ENCODE measurements at places on chromosomes 5 and 9.

- no peak for DNase-seq
These were observed 62.4 kb downstream of the ZNF354C start for GRCh38 chr5:179122411-179123108.

GRCh38 chr9:4850603-4851310, 58.0 kb downstream of the RCL1 start:
- no peak for DNase-seq

GRCh38 chr9:68808338-68808890, 103.4 kb downstream of the PIP5K1B start:
- no peak for DNase-seq

DNA sequence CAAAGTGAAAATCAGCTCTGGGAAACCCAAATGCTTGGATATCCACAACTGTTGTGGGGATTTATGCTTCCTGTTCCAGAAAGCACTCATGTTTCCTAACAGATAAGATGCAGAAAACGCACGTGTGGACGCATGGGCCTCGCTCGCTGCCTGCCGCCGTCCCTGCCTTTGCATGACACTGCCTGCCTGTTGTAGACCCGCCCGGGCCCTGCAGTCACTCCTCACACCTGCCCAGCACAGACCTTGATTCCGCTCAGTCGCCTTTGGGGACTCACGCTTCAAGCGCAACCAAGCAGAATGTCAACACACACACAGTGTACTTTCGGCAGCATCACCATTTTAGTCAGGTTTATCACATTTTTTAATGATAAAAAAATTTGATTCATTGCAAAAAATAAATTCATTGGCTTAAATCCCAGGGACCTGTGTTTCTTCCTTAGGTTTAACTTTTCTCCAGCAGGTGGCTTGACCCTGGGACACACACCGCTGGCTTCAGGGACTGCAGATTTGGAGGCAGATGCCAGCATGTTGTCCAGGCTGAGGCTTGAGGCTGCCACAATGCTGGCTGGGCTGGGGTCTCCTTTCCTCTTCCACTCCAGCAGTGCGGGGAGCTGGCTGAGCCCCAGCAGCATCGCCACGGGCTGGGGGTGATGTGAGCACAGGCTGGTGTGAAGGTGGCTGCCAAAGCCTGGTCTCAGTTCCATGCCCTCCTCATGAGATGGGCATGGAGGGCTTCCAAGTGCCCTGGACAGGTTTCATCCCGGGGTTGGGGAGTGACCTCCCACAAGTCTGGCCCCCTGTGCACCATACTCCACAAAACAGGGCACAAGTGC, 416.9 kb upstream of the IRX4 start:
- DNase-seq, result no peak

DNA sequence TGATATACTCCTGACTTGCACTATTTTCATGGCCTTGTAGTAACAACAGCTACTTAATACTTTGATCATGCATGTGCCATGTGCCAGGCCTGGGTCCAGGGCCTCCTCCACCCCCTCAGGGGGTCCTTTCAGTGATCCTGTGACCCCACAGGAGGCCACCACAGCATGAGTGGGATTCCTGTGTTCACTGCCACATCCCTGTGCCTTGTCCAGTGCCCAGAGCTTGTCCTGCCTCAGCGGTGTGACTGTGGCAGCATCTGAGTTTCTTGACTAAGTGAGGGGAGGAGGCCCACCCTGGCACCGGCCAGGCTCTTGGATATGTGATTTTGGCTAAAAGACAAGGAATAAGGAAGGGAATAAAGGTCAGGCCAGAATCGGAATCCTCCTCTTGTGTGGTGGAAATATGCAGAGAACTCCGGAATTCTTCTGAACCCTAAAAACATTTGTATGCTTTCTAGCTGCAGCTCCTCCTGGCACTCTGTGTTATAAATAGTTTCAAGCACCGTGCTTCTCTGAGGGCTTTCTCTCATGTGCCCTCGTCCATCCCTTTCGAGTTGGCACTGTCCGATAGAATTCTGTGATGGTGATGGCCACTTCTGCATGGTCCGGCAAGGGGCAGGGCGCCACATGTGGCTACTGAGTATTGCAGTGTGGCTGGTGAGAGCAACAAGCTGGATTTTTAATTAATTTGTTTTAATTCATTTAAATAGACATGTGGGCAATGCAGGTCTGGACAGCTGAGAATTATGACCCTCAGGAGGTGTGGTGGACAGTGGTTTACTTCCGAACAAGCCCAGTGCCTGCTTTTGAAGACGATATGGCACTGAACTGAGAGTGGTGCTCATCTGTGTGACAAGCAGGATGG, 31.8 kb downstream of the TENT4A start:
- no peak for DNase-seq

DNA sequence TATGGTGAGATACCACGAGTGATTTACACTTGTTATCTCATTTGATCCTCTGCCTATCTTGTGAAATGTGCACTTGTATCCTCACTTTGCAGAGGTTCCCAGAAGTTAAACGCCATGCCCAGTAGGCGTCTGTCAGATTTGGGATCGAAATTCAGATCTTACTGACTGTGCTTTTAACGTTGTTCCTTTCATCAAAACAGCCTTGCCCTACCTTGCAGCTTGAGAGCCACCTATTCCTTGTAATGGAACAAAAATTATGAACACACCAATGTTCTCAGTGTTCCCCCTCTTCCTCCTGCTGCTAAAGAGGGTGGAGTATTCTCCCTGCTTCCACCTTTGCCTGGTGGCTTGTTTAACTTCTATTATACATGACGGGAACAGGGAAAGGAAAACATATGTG, 257.0 kb downstream of the MSX2 start:
- no peak for DNase-seq

GRCh38 chr9:37377688-37378612, 44.5 kb upstream of the GRHPR start:
- no peak for DNase-seq

DNA sequence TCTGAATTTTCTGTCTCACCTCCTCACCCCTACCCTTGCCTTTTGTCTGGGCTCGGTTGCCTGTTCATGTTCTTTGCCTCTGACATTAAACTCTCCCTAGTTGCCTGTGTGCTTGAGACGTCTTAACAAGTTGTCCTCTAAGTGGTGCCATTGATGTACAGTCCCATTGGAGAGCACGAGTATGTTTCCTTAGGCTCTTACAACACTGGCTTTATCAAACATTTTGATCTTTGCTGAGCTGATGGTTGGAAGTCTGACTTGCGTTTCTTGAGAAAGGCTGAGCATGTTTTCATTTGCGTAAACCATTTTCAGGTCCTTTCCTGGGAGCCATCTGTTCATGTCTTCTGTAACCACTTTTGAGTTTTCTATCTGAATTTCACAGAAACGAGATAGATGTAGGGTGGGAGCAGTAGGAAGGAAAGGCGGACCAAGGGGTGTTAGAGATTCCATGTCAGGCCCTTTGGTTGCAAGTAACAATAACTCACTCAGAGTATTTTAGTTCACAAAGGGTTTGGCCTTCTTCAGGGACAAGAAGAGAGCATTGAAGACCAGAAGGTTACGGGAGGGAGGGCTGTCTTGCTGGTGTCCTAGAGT, 35.4 kb downstream of the OTULIN start:
- no peak for DNase-seq

DNA sequence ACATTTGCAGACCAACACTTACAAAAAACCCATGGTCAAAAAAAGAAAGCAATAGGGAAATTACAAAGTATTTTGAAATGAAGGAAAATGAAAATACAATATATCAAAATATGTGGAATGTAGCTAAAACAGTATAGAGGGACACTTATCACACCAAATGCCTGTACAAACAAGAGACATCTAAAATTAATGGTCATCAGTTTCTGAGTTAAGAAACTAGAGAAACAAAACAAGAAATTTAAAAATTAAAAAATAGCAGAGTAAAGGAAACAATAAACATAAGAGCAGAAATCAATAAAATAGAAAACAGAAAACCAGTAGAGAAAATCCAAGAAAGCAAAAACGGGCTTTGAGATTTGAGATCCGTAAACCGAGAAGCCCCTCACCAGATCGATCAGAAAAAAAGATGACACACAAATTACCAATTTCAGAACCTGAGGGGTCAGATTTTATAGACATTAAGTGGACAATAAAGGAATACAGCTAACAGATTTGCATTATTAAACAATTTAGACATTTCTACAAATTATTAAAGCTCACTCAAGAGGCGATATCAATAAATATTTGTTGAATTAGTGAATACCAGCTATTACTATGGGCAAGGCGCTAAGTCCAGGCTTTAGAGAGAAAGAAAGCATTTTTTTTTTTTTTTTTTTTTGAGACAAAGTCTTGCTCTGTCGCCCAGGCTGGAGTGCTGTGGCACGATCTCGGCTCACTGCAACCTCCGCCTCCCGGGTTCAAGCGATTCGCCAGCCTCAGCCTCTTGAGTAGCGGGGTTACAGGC, 1.0 kb upstream of the TENT2 start:
- no peak for DNase-seq

DNA sequence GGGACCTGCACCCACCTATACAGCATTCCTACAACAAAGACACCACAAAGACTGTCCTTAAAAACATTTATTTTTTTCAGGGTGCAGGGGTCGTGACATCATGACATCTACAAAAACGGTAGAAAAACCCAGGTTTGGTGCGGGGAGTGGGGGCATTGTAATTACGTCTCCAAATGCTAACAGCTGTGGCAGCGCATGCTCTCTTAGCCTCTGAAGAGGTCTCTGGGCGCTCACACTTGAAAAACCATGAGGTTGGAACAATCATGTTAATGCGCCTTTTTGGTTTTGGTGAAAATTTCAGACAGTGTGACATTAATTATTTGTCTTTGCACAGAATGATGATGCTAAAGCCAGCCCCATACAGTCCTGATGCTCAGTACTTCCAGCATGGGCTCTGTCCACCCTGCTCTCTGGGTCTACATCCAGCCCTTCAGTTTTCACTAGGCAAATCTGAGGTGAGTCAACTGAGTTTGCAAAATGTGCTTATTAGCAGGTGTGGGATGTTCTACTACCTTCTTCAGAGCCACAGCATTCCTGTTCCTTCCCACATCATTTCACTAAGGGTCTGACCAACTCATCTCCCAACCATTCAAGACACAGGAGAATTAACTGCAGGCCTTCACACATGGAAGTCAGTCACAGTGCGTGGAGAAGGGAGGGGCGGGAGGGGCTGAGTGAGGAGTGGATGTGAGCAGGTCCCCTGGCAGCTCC, 14.1 kb downstream of the ALDH1B1 start:
- DNase-seq, result no peak

DNA sequence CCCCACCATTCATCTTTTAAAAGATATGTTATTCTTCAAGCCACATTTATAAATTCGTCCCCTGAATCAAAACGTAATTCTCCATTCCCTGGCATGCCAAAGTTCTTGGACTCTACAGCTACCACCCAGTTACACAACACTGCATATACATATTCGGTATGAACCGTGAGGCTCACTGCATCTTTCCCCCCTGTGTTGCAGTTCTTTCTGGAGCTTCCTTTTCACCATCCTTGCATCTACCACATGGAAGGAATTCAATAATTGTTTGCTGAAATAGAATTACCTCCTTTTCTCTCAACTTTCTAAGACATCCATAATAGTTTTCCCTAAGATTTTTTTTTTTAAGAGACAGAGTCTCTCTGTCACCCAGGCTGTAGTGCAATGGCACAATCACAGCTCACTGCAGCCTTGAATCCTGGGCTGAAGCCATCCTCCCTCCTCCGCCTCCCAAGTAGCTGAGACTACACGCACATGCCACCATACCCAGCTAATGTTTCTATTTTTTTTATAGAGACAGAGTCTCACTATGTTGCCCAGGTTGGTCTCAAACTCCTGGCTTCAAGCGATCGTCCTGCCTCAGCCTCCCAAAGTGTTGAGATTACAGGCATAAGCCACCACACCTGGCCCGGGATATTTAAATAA, 3.3 kb downstream of the LPAR1 start:
- DNase-seq, result no peak

DNA sequence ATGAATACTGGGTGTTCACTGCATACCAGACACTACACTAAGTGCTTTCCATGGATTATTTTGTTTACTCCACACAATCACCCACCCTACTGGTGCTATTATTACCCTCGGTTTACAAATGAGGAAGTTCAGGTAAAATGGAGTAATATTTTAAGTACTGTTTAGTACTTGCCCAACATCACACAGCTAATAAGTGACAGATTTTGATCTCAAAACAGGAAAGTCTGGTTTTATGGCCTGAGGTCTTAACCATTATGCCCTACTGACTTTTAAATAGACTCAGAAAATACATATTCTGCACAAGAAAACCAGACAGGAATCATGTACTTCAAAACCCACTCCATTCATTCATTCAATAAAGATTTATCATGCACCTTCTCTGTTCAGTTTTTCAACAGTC, 431.0 kb upstream of the TLE4 start:
- DNase-seq, result no peak

GRCh38 chr5:109888989-109889388, 199.3 kb downstream of the MAN2A1 start:
- no peak for DNase-seq

GRCh38 chr5:34657274-34657921, 1.3 kb downstream of the RAI14 start:
- DNase-seq, result no peak

DNA sequence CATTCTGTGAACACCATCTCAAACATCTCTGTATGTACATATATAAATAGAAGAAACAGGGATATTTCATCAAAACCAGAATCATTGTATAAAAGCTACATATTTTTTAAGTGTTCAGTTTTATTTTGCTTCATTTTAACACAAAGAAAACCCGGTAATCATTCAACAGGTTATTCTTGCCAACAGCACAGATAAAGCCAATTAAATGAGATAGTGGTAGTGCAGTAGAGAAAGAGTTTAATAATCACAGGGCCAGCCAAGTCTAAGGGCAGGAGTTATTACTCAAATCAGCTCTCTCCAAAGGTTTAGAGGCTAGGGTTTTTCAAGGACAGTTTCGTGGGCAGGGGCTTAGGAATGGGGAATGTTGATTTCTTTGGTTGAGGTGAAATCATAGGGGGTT, 261.0 kb upstream of the KIF2A start:
- DNase-seq, result no peak

GRCh38 chr5:171221916-171222315, 87.1 kb upstream of the TLX3 start:
- no peak for DNase-seq

DNA sequence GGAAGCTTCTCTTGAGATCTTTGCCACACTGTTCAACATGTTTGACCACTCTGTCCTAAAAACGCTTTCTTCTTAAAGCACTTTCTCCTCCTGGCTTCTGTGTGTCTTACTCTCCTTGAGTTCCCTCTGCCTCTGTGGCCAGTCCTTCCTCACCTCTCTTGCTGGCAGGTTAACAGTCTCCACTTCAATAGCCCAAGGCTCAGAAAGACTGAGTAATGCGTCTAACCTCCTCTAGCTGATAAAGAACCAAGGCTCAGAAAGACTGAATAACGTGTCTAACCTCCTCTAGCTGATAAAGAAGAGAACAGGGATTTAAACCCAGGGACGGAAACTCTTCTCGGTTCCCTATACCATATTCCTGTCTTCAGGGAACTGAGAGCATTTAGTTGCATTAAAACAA, 205.2 kb downstream of the AOPEP start:
- no peak for DNase-seq

All from activated CD4-positive, alpha-beta T cell treated with anti-CD3 and anti-CD28 coated beads for 1 hour (primary cell).